ENCODE measurements at places on chromosomes 3 and 15.

GRCh38 chr3:17744693-17745092 is 2.3 kb upstream of the TBC1D5 start:
- DNase-seq: no peak

DNA sequence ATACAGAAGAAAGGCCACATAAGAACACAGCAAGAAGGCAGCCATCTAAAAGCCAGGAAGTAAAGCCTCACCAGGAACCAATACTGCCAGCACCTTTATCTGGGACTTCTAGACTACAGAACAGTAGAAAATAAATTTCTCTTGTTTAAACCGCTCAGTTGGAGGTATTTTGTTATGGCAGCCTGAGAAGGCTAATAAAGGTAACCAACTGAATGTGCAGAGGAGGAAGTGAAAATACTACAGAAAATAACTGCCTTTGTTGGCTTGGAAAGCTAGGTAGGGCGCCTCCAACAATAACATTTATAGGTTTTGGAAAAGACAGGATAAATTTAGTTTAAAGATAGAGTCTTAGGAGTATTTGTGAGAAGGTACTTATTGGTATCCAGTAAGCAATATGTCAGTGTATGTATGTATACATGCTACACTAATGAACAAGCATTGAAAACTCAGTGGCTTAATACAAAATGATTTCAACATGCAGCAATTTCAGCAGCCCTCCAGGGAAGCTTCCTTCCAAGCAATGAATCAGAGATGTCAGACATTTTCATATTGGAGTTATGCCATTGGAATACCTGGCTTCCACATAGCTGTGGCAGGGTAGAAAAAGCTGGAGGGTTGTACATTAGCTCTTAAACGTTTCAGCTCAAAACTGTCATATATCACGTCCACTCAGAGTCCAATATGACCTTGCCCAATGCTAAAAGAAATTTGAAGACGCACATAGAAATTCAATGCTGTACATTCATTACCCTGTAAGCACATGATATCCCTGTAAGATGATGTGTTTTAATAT is 48.9 kb downstream of the ZBBX start:
- DNase-seq: no peak

- no peak for DNase-seq
Measured at GRCh38 chr3:48464713-48465221, 18.2 kb downstream of the ATRIP start.

GRCh38 chr3:195230244-195230643 is 40.7 kb downstream of the XXYLT1 start:
- no peak for DNase-seq

GRCh38 chr15:40047415-40048210 is 8.6 kb upstream of the SRP14 start:
- peak; percentile 92 for DNase-seq

GRCh38 chr3:72797773-72798543 is 50.3 kb downstream of the SHQ1 start:
- no peak for DNase-seq

DNA sequence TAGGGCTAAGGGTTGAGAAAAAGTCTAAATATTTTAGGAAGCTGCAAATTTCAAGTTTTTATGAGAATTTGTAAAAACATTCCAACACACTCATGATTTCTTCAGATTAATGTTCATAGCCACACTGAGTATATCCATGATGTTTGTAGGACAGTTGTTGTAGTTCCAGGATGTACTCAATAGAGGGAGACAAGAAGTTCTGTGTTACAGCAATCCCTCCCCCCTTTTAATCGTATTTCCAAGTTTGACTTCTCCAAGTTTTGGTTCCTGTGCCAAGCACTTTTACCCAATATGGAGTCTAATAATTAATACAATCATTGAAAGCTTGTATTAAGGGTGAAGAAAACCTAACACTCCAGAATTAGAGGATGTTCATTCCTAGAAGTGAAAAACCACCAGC is 143.4 kb downstream of the FEZF2 start:
- no peak for DNase-seq
